Fibroblast of skin of abdomen (primary cell): ENCODE measurements at places on chromosomes 6 and 20.

DNA sequence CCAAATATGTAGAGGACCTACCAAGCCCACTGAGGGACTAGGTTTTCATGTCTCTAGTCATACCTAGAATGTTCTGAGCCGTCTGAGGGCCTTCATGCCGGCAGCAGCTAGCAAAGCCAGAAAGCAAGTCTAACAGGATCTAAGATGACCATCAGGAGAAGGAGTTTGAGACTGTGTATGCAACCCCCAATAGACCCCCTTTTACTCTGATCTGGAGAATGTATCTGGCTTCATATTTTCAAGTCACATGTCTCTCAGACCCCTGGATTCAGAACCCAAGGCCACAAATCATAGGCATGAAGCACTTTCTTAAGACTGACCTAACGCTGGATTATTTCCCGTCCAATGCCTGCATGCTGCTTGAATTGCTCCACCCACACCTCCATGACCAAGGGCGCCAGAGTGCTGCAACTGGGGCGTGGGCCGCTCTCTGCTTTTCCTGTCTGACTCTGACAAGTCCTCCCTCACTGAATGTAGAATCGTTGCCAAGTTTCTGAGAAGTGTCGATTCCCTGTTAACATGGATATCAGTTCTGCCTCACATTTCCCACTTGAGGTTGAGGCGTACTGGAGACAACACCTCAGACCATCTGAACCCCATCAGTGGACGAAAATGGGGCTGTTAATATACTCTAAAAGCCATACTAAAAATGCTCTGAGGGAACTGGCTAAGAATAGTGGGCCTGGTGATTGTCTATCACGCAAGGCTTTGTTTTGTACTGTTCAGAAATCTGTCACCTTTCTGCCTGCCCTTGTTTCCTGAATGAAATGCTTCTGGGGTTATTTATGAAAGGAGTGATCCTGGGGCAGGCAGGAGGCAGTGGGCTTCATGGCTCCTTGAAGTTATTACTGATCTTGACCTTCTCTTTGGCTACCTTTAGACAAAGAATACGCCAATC lies 23.9 kb upstream of the ASXL1 start:
- no peak for DNase-seq

DNA sequence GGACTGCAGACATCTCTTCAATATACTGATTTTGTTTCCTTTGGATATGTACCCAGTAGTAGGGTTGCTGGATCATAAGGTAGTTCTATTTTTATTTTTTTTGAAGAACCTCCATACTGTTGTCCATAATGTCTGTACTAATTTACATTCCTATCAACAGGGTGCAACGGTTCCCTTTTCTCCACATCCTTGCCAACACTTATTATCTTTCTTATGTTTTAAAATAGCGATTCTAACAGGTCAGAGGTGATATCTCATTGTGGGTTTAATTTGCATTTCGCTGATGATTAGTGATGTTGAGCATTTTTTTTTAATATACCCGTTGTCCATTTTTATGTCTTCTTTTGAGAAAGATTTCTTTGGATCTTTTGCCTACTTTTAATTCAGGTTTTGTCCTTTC lies 2.0 kb upstream of the TP53RK start:
- DNase-seq = no peak

DNA sequence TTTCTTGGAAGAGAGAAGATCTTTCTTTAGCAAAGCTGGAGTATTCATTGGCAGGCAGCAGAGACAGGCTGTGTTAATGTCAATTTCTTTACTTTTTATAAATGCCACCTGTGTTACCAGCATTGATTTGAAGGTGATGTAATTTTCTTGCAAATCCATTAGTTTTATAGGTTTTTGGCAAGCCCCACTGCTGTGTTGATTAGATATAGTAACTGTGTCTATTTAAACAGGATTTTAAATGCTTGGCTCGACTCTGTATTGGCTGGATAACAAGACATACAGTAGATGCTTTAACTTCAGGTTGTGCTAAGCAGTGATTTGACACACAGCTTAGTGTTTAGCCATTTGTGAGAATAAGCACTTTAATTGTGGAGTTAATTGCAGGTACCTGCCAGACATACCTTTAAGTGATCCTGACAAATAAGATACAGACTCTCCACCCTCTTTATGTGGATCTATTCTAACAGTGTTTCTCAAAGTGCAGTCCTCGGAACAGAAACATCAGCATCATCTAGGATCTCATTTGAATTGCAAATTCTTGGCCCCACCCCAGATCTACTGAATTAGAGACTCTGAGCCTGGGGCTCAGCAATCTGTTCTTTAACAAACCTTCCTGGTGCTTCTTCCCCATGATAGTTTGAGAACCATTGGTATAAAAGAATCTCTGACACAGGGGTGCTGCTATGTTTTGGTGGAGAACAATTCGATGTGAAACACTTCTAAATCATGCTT lies 397.5 kb downstream of the HDGFL1 start:
- no peak for DNase-seq

DNA sequence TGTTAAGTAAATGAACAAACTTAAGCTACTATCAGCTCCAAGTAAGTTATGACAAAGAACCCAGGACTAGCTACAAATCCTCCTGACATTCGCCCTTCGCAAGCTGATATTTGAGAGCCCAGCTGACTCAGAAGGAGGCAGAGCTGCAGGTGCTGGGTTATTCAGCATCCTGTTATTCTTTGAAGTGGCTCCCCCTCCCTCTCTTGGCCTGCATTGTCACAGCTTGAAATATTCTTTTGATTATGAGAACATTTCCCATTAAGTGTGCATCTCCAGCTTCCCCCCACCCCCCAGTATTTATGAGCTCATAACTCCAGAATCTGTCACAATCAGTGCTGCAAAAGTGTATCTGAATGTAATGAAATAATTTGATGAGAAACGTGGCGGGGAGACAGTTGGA lies 78.8 kb upstream of the RALY start:
- DNase-seq = peak; percentile 53

GRCh38 chr20:46375771-46376170 lies 30.6 kb downstream of the ELMO2 start:
- DNase-seq = peak; percentile 9

DNA sequence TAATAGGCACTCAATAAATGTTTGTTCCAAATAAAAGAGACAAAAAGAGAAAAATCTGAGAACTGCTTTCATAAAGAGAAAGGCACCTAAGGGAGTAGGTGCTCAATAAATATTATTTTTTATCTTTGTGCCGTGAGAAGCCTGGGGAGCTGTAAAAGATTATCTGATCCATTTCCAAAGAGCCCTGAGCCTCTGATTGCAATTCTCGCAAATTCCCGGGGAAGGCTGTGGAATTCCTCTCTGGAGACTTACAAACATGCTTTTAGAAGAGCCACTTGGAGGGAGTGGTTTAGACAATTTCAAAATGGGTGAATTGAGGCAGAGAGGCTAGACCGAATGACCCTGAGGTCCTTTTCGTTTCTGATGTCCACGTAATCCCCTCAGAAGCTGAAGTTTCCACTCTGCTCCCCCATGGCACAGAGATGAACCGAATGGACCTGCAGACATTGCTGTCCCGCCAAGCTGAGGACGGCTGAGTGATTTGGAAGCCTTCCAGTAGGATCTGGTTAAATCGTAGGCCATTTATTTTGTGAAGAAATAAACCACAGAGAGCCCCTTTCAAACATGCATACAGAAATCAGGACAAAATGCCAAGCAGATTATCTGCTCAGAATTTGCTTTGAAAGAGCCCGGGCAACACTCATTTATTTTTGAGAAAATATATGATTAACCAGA lies 77.8 kb downstream of the PKHD1 start:
- no peak for DNase-seq

DNA sequence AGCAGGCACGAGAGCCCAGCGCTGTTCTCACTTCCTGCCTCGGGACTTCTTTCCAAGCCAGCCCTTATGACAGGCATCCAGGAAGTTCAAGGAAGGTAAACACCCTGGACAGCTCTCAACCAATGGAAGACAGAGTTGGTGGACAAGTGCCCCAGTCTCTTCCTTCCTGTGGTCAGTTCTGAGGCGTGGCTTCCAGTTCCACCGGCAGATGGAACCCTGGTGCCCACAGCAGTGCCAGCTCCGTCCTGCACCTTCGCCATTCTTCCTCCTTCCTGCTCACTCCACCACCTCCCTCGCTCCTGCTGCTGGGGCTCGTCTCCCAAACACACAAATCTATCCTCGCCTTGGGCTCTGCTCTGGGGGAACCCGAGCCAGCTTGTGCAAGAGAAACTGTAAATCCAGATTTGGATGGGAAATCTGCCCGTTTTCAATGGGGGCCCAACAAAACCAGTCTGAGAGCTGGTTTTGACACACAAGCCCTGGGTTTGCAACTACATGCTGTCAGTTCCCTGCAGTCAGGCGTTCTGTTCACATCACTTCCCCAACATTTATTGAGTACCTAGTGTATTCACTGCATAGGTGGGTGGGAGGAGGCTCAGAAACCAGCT lies 162.7 kb downstream of the GRM4 start:
- DNase-seq = no peak

GRCh38 chr6:109388265-109388664 lies 6.0 kb upstream of the CD164 start:
- no peak for DNase-seq

GRCh38 chr6:44023586-44024454 lies 103.4 kb downstream of the MRPL14 start:
- DNase-seq = no peak

DNA sequence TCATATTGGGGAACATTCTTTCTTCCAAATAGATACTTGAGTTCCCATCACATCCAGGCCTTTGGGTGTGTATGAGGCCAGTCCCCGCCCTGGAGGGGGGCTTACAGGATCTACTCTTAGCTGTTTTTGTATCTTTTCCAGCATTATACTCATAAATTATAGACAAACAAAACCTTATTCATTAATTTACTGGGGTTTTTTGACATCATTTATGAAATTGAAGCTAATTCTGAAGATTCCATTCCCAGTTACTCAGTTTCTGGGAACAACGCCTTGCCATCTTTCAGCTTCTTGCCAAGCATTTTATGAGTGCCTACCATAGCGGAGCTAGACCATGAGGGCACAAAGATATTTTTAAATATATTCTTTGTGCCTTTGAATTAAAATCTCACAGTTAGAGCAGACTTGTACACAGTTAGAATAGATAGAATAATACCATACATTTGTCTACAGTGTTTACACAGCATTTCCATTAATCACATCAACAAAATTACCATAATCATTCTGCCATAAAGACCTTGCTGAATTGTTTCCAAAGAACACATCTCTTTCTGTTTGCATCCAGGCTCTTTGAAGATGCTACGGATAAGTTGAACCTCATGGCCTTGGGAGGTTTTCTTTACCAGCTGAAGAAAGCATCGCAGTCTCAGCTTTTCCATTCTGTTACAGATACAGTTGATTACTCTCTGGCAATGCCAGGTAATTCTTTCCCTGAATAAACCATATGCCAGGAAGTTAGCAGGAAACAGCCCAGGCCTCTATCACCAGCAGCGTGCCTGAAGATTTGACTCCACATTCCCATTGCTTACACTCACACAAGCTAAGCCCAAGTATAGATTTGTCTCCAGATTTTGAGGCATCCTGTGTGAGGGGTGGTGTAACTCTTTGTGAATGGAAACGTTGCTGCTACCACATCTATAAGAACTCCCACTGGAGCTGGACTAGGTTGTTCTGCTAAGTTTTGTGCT lies 75.4 kb upstream of the PBOV1 start:
- no peak for DNase-seq

DNA sequence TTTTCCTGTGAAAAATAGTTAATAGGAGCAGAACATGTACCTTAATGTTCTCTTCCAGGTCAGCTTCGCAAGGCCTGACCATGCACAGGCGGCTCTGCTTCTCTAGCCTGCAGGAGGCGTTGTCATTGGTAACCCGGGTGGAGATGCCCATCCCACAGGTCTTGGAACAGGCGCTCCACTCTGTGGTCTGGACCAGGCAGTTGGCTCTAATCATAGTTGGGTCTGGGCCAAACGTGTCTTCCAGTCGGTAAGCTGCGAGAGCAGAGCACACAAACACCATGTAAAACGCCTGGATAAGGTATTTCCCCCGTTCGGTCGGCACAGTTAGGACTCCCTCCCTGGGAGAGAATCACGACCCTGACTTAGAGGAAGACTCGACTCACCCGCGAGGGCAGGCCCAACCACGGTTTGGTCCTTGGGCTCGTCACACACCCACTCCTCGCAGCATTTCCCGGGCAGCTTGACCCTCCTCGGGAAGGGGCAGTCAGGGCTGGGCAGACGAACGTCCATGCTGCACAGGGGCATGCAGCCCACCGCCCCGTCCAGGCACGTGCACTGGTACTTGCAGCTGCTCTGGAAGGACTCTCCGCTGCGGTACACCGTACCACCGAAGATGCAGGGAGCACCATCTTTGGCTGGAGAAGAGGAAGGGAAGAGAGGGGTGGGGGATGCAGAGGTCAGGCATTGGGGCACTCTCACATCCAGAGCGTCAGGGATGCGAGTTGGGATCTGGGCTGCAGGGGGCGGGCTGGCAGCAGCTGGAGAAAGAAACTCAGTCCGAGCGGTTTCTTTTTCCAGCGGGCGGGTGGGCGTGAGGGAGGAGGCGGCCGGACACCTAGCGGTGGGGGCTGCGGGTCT lies 1.0 kb downstream of the CCN2 start:
- DNase-seq = peak; percentile 86
